ENCODE measurements at places on chromosomes 7 and 10.
A peak's percentile ranks its signal among the peaks of the same experiment; 100 is the strongest.

GRCh38 chr7:409339-410281, 110.0 kb downstream of the PDGFA start:
- no peak for DNase-seq

DNA sequence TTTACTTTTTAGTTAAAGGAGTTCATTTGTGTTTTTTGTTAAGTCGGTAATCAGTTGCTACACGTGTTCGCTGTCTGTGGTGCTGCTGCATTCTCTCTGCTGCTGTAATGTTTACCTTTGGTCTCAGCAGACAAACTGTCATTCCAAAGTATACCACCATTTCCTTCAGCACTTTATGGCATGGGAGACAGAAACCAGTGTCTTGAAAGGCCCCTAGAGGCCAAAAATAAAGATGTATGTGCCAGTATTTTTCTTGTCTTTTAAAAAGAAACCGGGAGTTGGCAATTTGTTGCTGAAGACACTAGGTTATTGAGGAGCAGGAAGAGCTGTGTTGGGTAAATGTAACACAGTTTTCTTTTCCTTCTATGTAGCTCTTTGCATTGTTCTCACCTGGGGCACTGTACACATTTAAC, 24.1 kb downstream of the ZNF92 start:
- DNase-seq, result no peak

- DNase-seq, result no peak
These were observed 125.7 kb downstream of the OAT start for GRCh38 chr10:124292911-124293615.

GRCh38 chr10:44972874-44973306, 5.7 kb downstream of the DEPP1 start:
- DNase-seq, result no peak

GRCh38 chr7:15828881-15829280, 142.4 kb upstream of the MEOX2 start:
- DNase-seq, result no peak

- DNase-seq, result peak; percentile 90
These were observed 21.5 kb downstream of the ZMIZ1 start for GRCh38 chr10:79090134-79090803.

Data from NCI-H1694 treated with DMSO at 0.1 percent for 48 hours (cell line).